ENCODE measurements at places on chromosomes 11 and 22.

DNA sequence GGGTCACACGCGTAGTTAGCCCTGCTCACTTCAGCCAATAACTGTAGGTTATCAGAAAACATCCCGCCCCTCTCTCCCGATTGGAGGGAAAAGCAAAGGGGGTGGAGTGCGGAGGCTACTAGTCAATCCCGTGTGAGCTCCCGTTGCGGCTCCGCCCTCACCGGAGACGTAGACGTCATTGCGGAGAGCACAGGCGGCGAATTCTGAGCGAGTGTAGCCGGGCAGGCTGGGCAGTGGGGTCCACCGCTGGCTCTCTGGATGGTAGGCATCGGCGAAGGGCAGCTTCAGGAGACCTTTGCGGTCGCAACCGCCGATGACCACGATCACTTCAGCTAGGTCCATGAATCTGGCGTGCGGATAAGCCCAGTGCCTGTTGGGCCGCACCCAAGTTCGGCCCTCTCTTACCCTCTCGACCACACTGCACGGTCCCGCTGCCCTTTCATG lies 4.7 kb downstream of the KLHL35 start:
- peak; percentile 84 for DNase-seq

DNA sequence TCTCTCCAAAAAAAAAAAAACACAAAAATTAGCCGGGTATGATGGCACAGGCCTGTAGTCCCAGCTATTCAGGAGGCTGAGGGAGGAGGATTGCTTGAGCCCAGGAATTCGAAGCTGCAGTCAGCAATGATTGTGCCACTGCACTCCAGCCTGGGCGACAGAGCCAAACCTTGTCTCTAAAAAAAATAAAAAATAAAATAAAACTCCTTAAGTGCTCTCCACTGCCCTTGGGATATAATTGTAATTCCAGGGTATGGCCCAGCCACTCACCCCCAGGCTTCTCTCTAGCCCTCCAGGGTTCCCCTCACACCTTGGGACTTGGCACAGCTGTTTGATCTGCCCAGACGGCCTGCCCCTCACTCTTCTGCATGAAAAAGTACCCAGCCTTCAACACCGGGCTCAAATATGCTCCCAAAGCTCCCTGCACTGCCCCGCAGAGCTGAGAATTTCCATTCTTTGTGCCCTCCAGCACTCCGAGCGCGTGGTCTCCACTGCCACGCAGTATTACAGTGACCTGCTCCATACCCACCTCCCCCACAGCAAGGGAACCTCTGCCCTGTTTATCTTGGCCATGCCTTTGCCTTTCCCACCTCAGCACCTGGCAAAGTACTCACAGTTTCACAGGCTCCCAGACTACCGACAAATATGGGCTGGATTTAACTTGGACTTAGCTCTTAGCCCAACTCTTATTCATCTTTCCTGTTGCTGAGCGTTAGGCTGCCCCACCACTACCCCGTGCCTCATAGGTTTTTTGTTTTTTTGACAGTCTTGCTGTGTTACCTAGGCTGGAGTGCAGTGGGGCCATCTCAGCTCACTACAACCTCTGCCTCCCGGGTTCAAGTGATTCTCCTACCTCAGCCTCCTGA lies 7.6 kb upstream of the FTH1 start:
- no peak for DNase-seq

DNA sequence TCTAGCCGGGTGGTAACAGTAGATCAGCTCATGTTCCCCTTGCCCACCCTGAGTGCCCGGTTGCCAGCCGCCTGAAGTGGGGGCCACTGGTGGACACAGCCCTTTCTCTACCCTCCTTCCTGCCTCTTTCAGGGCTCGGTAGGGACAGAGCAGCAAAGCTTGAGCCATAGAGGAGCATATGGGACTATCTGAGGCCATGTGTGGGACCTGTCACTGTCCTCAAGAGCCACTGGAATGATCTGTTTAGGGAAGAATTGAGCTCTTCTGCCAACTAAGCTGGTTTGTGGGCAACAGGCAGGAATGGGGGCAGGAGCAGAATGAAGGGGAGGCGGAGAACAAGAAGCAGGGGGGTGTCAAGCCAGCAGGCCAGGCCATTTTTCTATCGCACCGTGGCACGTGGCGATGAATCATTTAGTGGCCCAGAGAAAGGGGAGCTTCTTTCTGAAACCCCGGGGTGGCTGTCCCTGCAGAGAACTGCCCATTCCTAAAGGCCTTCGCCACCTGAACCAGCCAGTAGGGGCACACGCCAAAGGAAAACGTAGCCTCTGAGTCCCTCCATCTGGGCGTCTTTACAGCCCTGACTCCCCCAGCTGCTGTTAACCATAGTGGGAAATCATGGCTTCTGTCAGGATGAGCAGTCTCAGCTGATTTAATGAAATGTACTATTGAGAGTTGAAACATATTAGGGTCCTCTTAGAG lies 8.8 kb downstream of the ASPHD2 start:
- DNase-seq = no peak

- DNase-seq = no peak
Measured at GRCh38 chr11:27770576-27770975, 70.3 kb upstream of the BDNF start.

DNA sequence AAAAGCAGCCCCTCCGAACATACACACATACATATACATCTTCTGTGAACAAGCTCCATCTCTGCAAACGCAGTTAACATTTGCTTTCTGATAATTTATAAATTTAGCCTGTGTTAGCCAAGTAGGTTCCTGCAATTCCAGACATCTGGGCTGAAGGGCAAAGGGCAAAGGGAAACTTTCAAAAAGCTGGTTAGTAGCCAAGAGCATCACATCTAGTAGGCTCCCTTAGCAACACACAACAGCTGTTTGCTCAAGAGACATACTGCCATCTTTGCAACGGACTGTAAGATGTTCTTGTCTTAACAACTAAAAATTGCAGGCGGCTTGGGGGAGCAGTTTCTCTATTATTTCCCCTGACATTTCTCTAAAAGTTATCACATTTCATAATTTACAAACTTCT lies 134.9 kb downstream of the RBFOX2 start:
- no peak for DNase-seq

DNA sequence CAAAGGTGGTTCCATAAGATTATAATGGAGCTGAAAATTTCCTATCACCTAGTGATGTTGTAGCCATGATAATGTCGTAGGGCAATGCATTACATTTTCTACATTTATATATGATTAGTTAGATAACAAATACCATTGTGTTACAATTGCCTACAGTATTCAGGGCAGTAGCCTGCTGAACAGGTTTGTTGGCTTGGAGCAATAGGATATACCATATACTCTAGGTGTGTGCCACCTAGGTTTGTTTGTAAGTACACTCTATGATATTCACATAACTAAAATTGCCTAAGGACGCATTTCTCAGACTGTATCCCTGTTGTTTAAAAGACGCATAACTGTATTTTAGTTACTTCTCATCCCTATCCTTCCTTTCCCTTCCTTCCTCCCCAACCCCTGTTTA lies 13.6 kb downstream of the PLEKHB1 start:
- DNase-seq = no peak

GRCh38 chr11:69059429-69059828 lies 10.7 kb downstream of the TPCN2 start:
- DNase-seq = no peak

GRCh38 chr11:85281550-85281949 lies 345.6 kb downstream of the DLG2 start:
- no peak for DNase-seq

DNA sequence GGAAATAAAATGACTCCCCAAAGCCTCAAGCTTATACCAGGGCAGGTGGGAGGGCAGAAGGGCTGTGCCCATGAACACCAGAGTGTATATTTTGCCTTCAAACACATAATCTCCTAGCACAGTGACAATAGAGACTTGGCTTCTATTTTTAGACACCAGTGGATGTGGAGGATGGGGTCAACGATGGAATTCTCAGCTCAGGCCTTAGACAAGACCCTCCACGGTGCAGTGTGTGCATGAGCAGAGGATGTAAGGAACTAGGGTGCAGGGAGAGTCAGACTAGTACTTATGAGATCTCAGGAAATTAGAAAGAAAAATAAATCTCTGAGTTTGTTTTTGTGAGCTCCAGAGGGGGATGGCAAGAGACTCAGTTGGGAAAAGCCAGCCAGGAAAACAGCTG lies 113.6 kb upstream of the CADM1 start:
- no peak for DNase-seq

DNA sequence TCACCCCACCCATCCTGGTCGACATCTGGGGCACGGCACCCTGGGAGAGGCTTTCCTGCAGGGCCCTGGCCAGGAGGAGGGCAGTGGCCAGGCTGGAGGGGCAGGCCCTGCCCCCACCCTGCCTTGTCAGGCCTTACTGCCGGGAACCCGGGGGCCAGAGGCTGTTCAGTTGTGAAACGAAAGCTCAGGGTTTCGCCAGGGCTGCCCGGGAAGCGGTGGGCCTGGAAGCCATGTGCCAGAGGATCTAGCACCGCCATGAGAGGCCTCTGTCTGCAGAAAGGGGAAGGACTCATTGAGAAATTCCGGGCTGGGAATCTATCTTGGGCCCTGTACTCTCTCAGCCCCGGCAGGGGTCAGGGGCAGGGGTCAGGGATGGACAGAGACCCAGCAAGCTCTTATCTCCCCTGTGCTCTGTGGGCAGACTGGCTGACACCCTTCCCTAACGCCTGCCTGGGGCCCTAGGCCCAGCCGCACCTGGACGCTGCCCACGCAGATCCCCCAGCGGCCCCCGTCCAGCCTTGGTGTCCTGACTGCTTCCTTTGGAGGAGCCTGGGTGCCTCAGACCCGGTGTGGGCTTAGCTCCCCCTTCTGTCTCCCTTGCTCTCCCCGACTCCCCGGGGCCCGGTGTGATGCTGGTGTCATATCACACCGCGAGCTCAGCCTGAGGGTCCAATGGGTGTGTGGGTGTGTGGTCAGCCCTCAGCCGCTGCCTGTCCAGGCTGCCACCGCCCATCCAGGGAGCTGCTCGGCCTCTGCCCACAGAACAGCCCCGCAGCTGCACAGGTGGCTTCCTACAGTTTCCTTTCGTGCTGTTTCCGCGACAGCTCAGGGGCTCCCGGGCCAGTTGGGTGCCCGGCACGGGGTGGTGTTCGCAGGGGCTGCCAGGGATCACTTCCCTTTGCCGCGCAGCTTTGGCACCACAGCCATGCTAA lies 6.5 kb downstream of the PIM3 start:
- DNase-seq = no peak

DNA sequence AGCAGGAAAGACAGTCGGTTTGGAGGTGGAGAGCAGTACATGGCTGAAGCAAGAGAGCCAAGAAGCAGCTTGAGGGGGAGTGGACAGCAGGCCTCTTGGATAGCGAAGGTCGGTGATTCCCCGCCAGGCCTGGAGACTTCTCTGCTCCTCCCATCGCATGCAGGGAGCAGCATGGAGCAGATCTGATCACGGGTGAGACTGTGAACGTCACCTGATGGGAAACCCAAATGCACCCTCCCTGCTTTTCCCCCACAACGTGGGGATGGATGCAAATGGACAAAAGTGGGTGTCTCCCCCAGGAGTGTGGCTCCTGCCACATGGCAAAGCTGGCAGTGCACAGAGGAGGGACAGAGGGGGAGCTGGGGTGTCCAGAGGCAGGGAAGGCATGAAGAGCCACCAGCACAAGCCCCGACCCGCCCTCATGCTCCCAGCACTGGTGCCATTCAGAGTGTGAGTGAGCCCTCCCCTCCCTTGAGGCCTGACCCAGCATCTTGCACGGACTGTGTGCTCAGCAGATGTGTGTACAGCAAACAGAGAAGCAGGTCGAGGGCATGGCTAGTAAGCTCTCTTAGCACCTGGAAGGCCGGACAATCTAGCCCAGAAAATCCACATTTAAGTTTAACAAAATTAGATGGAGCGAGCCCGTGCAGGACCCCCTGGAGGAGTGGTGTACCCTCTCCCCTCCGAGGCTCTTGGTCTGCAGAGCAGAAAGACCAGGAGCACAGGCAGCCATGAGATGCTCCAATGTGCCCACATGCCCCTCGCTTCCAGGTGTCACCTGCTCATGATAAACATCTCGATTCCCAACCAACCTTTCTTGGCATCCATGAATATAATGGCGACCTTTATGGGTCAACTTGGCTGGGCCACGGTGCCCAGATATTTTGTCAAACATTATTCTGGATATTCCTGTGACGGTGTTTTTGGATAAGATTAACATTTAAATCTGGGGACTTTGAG lies 661.7 kb downstream of the TBC1D22A start:
- DNase-seq = no peak

- peak; percentile 49 for DNase-seq
Measured at GRCh38 chr11:17352950-17353820, 1.6 kb downstream of the NCR3LG1 start.

- no peak for DNase-seq
Measured at GRCh38 chr11:33402066-33402465, 144.9 kb downstream of the HIPK3 start.

DNA sequence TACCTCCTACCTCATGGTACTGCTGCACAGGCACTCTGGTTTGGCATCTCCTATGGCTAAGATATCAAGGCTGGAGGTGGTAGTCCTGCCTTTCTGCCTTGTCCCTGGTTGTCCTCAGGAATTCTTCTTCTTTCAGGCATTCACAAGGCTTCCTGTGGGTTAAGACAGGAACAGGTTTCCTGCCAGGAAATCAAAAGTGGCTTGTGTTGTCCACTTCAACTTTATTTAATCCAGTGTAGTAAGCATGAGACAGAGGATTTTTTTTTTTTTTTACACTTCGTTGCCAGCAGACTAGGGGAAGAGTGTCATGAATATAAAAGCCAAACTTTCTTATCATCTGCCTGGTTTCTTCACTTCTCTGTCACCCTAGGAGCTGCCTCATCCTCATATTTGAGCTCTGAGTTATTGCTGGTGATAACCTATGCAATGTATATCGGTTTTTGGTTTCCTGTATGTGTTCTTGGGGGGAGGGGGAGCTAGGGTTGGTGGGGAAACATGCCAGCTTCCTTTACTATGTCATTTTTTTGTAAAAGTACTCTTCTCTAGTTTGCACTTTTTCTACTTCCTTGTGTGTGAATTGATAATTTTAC lies 50.2 kb downstream of the XKR3 start:
- no peak for DNase-seq

DNA sequence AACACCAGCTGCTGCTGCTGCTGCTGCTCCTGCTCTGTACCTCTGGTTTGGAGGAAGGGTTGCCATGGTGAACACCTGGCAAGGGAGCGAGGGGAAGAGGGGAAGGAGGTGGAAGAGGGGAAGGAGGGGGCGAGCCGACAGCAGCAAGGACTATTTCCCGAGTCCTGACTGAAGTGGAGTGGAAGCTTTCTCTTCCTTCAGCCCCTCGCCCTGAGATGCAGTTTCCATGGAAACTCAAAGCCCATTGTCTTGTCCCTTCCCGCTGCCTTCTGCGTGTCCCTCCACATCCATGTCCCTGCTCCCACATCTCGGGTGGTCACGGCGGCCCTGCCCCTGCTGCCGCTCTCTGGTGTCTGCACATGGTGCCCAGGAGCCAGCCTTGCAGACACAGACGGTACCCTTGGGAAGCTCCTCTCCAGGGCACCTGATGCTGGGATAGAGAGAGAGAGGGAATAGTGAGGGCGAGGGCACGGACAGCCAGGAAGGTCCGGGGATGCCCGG lies 28.6 kb downstream of the FAM83F start:
- no peak for DNase-seq

DNA sequence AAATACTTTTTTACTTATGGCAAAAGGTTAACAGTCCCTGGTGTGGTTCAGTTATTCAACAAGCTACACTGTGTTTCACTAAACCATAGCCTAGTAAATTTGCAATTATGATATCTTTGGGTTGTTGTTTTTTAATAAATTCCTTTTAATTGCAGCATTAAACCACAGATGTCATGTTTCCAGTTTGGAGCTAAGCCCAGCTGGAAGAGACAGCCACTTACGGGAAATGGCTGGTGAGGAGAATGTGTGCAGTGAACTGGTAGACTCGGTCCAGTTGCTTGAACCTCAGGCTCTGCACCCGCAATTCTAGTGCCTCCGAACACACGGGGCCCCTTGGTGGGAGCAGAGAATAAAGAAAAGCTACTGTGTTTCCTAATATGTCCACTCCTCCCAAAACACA lies 70.8 kb downstream of the WNT11 start:
- DNase-seq = no peak

Data from CD4-positive, alpha-beta T cell treated with Interleukin-17A for 1 hour (primary cell).